ENCODE measurements at places on chromosomes 12 and 14. TPM values are rescaled to one million over a fixed set of nuclear protein-coding genes. Genes with fewer than 3 reads are reported as not detected.

- DNase-seq = no peak
Observed at GRCh38 chr14:37900561-37900960, 305.1 kb downstream of the TTC6 start.

GRCh38 chr14:92022036-92022435 lies 17.8 kb downstream of the TRIP11 start:
- DNase-seq = no peak

Gene DCN
- 705 TPM for total RNA-seq

DNA sequence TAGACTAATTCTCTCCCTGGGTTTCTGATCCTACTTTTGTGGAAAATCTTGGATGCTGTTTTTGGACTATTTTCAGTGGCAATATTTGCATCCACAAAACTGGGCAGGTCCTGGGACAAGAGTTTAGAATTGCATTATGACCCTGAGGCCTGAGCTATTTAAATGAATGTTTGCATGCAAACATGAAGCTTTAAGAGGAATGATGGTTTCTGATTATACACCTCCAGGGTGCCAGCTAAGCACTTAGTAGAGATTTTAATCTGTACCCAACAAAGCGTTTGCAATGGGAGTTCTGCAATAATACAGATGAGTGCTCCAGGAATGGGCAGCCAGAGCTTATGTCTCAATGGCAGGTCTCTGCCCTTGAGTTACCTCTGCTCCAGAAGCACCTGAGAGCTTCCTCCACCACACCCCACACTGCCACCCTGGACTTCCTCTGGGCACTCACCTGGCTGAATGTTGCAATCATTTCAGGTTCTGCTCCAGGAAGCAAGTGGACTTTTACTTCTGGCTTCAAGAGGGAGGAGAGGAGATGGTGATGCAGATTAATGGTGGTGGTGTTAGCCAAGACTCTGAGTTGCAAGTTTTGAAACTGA lies 6.0 kb upstream of the SPTLC2 start:
- peak; percentile 94 for DNase-seq

DNA sequence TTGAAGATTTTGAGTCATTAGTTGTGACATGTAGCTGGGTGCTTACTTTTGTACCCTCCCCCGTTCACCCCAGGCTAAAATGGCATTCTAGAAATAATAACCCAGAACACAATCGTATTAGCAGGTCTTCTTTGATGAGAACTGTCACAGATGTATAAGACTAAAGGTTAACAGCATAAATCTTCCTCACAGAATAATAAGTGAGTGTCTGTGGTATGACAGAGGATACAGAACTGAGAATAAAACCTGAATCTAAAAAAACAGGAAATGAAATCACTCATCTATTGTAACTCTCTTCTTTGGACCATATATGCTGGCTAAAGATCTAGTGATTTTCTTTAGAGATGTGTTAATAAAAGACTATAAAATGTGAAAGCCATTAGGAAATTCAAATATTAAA lies 746.6 kb downstream of the LRFN5 start:
- no peak for DNase-seq

GRCh38 chr12:28024231-28024995 lies 51.9 kb upstream of the PTHLH start:
- no peak for DNase-seq

GRCh38 chr14:94041551-94042346 lies 15.6 kb downstream of the OTUB2 start:
- no peak for DNase-seq

Measured in mucosa of descending colon (tissue), 3 donors.